Activated T-helper 17 cell treated with anti-CD3 and anti-CD28 coated beads, Interleukin-2, amount 50 U/mL, for 72 hours (primary cell): ENCODE measurements at places on chromosomes 4 and X.

GRCh38 chrX:115348446-115349225, 59.1 kb downstream of the LUZP4 start:
- no peak for ATAC-seq

GRCh38 chrX:46580613-46581012, 7.0 kb downstream of the CHST7 start:
- ATAC-seq = no peak

DNA sequence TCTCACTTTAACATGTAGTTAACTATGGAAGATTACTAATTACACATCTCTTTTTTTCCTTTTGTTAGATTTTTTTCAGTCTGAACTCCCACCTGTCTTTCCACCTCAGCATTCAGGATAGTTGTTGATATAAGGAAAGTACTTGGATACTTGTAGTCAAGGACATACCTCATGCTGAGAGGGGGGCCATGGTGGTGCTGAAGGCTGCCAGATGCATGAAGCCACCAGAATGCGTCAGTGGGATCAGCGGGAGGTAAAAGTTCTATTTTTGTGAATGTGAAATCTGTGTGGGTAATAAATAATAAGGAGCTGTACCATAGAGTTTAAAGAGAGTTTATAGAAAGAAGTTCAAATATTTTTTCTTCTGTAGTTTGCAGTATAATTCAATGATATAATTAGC, 13.1 kb upstream of the NDST4 start:
- no peak for ATAC-seq

- no peak for ATAC-seq
These were observed 648 bp downstream of the GPC4 start for GRCh38 chrX:133414406-133415275.

DNA sequence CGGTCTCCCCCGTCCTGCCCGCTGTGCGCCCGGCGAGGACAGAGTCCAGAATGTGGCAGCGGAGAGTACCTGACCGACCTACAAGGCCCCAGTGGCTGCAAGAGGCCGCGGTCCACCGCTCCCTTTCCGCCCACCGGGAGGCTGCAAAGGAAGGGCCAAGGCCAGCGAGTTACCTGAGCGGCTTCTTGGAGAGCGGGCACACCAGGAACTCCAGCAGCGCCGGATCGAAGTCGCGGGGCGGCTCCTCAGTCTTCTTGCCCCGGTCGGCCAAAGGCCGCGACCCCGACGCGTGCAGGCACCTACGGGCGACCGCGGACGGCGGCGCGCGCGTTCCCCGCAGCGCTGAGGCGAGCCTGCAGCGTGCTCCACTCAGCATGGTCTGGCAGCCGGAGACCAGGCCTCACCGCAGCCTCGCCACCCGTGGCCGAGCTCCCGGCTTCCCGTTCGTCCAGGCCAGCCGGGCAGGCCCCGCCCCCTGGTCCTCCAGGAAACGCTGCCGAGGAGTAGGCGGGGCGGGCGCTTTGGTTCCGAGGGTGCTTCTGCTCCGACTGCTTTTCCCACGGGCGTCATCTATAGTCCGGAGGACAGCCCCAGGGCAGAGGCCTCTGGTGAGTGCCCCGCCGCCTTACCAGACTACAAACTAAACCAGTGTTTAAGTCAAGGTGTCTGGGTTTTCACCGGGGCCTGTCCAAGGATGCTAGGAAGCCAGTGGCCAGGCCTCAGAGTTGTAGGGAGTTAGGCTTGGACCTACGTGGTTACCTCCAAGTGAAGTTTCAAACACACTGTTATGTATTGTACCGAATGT, at the start of gene PYURF:
PYURF (minus strand) TSS at position 452 of the 805 bp plus-strand sequence; CDS start at position 376, 76 bp downstream.
- ATAC-seq = peak; percentile 91

- no peak for ATAC-seq
These were observed 3.3 kb upstream of the PDGFRA start for GRCh38 chr4:54225598-54226403.

DNA sequence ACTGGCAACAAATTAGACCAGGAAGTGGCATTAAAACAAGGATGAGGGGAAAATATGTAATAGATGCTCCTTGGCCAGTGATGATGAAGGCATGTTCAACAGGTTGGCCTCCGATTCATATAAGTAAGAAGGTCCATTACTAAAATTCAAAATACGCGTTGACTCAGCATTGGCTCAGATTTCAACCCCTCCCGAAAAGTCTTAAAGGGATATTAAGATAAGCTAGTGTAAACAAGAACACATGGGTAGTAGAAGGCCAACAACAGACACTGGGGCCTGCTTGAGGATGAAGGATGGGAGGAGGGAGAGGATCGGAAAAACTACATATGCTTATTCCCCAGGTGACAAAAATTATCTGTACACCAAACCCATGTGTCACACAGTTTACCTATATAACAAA, 19.1 kb upstream of the LAP3 start:
- no peak for ATAC-seq
